Activated CD4-positive, alpha-beta T cell treated with anti-CD3 and anti-CD28 coated beads for 1 hour (primary cell): ENCODE measurements at places on chromosomes 1 and 21.
A peak's percentile ranks its signal among the peaks of the same experiment; 100 is the strongest.

- DNase-seq, result no peak
These were observed 162.4 kb downstream of the PGBD5 start for GRCh38 chr1:230263568-230264195.

DNA sequence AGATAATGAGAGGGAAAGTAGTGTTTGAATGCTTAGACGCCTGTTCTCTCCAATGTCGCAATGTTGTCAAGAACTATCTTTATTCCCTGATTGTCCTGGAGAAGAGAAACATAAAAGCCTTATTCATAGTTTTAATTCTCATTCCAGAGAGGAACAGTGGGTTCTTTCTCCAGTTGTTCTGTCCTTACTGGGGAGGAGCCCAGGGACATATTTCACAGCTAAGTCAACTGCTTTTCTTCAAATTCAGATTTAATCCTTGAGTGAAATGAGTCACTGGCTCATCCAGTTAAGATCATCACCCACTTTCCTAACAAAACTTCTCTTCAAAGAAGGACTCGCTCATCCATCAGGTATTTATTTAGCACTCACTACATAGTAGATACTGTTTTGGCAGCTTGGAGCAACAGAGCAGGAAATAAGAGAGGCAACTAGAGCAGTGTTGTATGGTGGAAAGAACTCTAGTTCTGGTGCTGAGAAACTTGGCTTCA, 365.7 kb upstream of the USP24 start:
- DNase-seq, result no peak

DNA sequence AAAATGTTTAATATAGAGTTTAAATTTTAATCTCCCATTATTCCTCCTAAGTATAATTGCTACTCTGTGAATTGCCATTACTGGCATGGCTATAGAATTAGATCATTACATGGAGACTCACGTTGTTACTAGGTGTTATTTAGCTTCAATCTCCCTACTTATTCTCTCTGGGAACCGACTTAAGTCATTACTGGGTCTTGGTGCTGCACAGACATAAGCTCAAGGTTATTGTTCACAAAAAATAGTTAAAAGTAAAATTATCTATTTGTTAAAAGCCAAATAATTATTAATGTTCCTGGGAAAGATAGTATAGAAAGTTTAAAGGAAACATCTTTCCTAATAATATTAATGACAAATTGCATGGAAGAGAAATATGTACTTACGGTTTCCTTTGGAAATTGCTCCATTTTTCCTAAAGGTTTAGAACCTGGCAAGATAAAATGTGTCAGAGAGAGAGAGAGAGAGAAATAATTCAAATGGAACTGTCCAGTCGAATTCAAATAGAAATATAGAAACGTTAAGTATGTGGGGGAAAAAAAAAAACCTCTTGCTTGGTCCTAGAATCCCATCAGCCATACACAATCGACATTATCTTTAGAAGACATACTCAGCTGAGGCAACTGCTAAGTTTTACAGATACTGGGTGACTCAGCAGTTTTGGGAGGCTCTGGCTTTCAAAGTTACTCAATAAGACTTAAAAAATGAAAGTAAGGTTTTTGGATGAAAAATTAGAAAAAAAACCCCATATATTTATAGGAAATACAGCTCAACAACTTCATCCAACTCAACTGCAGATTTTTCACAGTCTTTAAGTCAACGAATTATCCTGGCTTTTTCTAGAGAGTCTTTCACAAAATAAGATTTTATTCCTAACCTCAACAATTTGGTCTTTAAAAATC, at the start of gene SPTA1:
Gene SPTA1, minus strand, starts transcription at position 605 of the 899 bp plus-strand sequence. Its CDS starts 198 bp downstream, at position 407.
- no peak for DNase-seq

- no peak for DNase-seq
These were observed 26.3 kb upstream of the IVNS1ABP start for GRCh38 chr1:185343306-185343705.

GRCh38 chr1:28395181-28395580, 25.6 kb downstream of the PHACTR4 start:
- DNase-seq, result no peak

GRCh38 chr1:231612393-231613089, 14.0 kb upstream of the DISC1 start:
- no peak for DNase-seq

GRCh38 chr1:209809611-209810010, 3.7 kb upstream of the IRF6 start:
- DNase-seq, result no peak

GRCh38 chr1:27658951-27659496, 13.0 kb downstream of the IFI6 start:
- no peak for DNase-seq

DNA sequence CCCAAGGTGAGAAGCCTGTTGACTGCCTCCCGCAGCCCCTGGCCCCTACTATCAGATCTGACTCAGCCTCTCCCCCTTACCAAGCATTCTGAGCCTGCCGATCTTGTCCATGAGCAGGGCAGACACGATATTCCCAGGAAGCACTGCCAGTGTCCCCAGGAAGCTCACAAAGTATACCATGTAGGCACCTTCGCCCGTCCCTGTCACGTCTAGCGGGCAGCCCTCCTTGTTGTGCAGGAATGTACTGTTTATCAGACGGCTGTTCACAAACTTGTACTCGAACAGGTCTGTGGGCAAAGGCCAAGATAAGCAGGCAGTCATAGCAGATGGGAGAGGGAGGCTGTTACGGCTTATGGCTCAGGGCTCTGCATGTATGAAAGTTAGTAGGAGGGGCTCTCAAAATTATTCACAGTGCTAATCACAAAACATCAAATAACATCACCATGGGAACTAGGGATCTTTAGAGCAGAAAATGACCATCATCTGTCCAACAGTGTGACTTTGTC, 7.3 kb downstream of the BOLA1 start:
- DNase-seq, result no peak

DNA sequence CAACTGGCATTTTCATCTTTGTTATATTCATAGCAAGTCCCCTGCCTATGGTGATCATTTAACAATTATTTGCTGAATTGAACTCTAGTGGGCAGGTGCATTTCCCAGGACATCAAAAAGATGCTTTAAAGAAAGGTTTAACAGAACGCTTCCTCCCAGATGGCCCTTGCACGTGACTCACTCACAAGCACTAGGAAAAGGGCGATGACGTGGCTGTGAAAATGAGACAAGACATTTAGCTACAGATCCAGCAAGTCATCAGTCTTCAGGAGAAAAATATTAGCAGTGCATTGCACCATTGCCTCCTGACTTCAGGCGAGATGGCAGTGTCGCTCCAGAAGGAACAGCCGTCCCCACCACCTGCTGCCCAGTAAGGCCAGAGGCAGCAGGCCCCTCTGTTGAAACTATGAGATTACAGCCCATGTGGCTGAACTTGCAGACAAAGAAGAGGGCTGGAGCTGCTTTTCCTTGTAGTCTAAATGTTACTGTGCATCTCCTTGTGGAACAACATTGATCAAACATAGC, 37.2 kb downstream of the DSCAM start:
- no peak for DNase-seq

GRCh38 chr1:24465099-24465498, 37.5 kb upstream of the RCAN3 start:
- DNase-seq, result no peak

DNA sequence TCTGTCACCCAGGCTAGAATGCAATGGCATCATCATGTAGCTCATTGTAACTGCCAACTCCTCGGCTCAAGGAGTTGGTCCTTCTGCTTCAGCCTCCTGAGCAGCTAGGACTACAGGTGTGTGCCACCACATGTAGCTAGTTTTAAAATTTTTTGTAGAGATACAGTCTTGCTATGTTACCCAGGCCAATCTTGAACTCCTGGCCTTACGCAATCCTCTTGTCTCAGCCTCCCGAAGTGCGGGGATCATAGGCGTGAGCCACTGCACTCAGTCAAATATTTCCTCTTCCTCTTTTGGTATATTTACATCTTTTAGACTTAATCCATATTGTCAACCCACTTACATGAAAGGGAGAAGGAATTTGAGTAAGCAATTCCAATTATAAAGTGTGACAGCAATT, 121.1 kb downstream of the EVI5 start:
- DNase-seq, result no peak

GRCh38 chr1:23543707-23544443, 12.8 kb upstream of the E2F2 start:
- no peak for DNase-seq

GRCh38 chr1:247297263-247298123, 34.2 kb downstream of the ZNF496 start:
- DNase-seq, result no peak

- no peak for DNase-seq
These were observed 1.2 kb upstream of the WNT3A start for GRCh38 chr1:228005511-228006033.

DNA sequence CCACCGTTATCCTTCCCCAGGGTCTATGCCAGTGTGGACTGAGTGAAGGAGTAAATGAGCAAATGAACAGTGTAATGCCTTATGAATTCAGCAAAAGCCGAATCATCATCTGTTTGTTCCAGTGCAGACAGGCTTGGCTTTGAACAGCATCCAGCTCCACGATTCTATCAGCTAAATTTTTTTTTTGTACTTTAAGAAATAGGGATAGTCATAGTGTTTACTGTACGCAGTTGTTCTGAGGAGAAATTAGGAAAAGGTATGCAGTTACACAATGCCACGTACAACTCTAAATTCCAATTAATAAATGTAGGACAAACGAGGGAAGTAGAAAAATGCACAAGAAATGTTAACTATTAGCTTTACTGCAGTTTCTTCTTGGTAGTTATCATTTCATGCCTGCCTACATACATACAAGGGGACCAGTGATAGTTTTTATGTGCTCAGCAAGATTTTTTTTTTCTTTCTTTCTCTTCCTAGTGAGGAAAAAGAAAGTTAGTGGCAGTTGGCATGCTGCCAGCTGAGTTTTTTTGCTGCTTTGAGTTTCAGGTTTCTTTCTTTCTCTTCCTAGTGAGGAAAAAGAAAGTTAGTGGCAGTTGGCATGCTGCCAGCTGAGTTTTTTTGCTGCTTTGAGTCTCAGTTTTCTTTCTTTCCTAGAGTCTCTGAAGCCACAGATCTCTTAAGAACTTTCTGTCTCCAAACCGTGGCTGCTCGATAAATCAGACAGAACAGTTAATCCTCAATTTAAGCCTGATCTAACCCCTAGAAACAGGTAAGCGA, at the start of gene IFI44L:
Gene IFI44L, plus strand, starts transcription at position 646 of the 777 bp plus-strand sequence. CDS start 7,468 bp downstream, outside the sequence.
- peak; percentile 79 for DNase-seq

DNA sequence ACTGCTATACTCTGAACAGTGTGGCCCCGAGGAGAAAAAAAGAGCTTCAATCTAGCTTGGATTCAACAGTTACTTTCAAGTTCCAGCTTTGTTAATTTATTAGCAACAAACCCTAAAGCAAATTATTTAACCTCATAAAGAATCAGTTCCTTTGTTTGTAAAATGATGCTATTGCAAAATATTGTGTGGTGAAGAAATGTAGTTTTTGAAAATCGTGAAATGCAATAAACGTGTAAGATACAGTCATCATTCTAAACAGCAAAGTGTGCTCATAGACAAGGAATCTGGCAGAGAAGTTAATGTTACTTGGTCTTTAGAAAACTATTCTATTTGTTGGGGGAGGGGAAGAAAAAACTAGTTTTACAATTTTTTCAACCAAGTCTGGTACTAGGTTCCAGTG, 297.6 kb upstream of the ADGRL4 start:
- DNase-seq, result no peak

DNA sequence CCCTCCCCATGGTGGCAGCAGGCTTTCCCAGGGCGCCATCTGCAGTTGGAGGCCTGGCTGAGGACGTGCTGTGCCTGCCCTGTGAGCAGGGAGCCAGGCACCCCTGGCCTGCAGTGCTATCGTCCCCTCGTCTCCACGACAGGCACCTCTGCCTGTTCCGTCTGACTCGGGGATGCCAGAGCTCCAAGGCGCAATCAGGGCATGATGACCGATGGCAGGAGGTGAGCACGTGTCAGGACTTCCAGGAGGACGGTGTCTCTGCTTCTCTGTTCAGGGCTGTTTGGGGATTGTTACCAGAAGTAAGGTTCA, 125.2 kb downstream of the PCBP3 start:
- no peak for DNase-seq
